ENCODE measurements at places on chromosomes 5 and 9.

DNA sequence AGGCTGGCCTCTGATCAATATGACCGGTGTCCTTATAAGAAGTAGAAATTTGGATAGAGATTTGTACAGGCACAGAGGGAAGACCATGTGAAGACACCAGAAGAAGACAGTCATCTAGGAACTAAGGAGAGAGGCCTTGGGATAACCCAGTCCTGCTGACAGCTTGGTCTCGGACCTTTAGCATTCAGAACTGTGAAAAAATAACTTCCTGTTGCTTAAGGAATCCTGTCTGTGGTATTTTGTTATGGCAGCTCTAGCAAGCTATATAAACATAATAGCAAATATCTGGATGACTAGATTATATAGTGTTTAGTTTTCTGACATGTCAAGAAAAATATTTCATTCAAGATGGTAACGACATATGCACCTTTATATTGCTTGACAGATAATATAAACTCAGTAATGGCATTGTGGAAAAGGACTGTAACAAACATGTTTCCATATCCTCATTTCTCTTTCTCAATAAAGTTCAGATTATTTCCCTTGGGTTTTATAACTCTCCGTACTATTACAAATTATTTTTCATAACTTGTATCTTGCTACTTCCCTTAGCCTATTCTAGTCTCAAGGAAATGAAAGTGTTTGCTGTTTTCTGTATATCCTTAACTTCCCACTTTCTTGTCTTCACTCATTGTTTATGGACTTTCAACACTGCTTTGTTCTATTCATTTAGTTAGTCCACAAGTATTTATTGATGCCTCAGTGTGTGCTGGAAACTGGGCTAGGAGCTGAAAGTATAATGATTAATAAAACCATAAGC lies 62.4 kb downstream of the KIAA1958 start:
- no peak for DNase-seq

DNA sequence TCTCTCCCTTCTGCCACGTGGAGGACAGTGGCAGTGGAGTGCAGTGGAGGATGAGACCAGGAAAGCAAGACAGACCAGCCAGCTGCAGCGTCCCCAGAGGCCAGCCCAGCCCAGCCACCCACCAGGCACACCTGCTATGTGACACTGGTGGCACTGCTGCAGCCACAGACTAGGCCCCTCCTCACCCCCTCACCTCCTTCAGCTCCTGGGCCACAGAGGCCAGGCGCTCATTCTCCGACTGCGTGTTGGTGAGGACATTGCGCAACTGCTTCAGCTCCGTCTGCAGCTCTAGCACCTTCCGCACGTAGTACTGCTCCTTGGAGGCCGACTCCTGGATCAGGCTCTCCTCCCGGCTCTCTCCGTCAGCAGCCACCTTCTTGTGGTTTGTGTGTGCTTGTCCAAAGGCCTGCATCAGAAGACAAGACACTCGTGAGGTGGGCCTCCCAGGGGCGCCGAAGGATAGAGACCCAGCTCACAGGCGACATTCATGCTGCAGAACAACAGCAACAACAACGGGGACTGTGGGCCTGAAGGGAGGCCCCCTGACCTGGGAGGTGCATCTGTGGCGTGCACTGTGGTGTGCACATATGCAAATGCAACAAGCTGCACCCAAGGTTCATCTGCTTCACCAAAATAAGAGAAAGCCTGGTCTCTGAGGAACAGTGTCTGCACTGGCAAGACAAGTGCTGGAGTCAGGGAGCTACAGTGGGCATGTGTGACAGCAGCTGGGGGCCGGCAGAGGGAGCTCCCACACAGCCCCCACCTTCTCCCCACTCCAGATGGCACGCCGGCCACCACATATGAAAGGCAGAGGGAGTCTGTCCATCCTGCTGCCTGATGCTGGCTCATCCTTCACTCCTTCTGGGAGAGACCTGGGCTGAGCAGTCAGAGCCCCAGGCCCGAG lies 35.5 kb downstream of the BICD2 start:
- DNase-seq, result no peak

GRCh38 chr5:137753691-137754187 lies 424 bp downstream of the HNRNPA0 start:
- no peak for DNase-seq

DNA sequence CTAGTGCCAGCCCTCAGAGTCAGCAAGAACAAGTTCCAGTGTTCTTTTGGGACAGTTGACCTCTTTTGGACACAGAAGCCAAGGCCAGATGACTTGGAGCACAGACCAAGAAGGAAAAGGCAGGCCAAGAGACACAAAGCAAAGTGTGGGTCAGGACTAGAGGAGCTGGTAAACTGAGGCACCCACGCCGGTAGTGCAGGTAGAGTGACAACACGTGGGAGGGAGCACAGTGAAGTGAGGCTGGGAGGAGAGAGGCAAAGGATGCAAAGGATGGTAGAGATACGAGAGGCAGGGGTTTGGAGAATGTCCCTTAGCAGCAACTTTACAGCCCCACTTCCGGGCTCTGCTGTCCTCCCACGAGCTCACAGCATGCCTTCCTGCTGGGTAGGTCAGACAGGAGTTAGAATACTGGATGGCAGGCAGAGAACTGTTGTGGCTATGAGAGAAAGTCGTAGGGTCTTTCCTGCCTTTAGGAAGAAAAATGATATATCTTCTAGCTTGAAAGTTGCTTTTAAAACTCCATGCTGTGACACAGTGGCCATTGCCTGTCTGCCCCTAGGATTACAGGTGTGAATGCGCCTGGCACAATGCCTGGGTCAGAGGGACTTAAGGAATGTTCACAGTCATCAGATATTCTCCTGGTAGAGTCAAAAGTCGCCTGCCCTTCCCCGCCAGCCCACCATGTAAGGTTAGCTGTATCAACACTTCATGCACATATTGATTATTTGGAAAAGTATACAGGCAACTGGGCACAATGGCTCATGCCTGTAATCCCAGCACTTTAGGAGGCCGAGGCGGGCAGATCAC lies 97.9 kb downstream of the PDE8B start:
- DNase-seq, result no peak

GRCh38 chr9:107832871-107833270 lies 343.3 kb upstream of the KLF4 start:
- no peak for DNase-seq

GRCh38 chr9:21015995-21016394 lies 15.4 kb downstream of the HACD4 start:
- no peak for DNase-seq

GRCh38 chr9:133939171-133939785 lies 52.8 kb downstream of the VAV2 start:
- DNase-seq, result no peak

- DNase-seq, result no peak
These were observed 409.4 kb upstream of the PTGER4 start for GRCh38 chr5:40270274-40270845.

DNA sequence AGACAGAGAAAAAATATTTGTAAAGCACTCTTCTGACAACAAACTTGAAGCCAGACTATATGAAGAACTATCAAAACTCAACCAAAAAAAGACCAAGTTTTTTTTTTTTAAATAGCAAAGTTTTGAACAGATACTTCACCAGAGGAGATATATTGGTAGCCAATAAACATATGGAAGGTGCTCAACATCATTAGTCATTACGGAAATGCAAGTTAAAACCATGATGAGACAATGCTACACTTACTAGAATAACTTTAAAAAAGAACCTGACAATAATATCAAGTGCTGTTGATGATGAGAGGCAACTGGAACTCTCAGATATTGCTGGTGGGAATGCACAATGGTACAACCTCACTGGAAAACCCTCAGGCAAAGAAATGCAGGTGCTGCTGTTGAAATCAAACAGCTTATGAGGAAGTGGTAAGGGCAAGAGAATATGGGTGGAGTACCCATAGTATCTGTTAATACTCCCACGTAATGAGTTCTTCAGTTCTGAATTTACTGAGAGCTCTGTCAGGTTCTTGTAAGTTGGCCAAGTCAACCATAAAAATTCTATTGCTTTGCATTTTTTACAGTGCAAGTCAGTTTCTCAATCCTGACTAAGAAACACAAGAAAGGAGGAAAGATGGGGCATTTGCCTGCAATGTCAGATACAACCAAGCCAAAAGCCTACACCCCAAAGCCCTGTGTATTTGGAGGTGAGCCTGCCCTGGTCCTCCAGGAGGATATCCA lies 87.3 kb upstream of the GNAQ start:
- DNase-seq, result no peak

DNA sequence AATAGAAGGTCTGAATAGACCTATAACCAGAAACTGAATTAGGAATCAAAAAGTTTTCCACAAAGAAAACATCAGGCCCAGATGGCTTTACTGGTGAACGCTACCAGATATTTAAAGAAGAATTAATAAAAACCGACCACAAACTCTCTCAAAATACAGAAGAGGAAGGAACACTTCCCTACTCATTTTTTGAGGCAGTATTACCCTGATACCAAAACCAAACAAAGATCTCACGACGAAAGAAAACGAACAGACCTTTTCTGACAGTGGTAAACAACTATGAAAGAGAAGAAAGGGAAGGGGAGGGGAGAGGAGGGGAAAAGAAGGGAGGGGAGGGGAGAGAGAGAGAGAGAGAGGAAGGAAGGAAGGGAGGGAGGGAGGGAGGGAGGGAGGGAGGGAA lies 13.5 kb downstream of the B4GALT1 start:
- DNase-seq, result no peak

DNA sequence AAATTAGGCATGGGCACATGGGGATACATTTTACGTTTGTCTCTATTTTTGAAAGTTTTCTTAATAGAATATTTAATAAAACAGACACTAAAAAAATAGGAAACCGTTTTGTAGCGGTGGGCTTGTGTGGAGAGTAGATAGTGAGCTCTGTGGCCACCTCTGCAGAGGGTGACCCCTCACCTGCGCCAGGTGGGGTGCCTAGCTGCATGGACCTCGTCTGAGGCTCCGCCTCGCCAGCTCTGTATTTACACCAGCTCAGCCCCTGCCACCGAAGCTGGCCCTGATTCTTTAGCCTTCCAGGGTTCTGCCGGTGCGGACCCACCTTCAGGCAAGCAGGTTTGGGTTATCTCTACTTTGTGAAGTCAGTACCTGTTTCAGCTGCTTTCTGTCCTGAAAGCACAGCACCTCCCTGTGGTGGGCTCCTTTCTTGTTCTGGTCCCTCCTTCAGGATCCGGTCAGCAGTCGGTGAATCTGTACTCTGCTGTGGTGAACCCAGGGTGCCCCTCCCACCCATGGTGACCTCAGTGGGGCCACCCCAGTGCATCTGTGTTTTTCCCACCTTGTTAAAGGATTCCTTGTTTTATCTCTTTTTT lies 105.2 kb upstream of the CACNA1B start:
- DNase-seq, result no peak

DNA sequence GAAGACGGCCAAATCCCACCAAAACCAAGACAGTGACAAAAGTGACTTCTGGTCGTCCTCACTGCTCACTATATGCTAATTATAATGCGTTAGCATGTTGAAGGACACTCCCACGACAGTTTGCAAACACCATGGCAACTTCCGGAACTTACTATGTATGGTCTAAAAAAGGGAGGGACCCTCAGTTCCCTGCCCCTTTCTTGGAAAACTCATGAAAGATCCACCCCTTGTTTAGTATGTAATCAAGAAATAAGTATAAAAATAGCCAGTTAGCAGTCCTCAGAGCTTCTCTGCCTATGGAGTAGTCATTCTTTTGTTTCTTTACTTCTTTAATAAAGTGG lies 9.5 kb downstream of the FCN2 start:
- no peak for DNase-seq

GRCh38 chr5:52073993-52074689 lies 690.9 kb downstream of the ISL1 start:
- no peak for DNase-seq

GRCh38 chr9:109994141-109994540 lies 213.8 kb downstream of the C9orf152 start:
- DNase-seq, result no peak

- DNase-seq, result no peak
These were observed 25.9 kb upstream of the TTC39B start for GRCh38 chr9:15332939-15333338.

GRCh38 chr5:78060421-78060820 lies 234.1 kb downstream of the AP3B1 start:
- DNase-seq, result no peak

- DNase-seq, result no peak
These were observed 512.9 kb downstream of the EFNA5 start for GRCh38 chr5:107157809-107158208.

GRCh38 chr5:119280380-119280779 lies 75.4 kb upstream of the TNFAIP8 start:
- no peak for DNase-seq

DNA sequence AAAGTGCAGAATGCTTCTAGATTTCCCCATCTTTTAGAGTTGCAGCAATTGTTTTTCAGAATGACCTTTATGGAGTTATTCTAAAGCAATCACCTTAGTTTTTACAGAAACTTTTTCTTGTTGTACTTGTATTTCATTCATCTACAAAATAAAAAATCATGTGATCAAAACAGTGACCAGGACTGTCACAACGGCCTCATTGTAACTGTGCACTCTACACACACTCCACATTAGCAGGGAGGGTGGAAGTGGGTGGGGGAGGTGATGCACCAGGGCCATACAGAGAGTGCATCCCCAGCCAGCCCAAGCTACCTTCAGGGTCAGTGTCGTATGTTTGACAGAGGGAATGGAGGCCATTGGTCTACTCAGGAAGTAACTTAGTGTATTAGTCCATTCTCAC lies 26.9 kb downstream of the EGFLAM start:
- no peak for DNase-seq

All from NCI-H2081 (cell line).